NCI-H146 (cell line): ENCODE measurements at places on chromosomes 4 and X.

DNA sequence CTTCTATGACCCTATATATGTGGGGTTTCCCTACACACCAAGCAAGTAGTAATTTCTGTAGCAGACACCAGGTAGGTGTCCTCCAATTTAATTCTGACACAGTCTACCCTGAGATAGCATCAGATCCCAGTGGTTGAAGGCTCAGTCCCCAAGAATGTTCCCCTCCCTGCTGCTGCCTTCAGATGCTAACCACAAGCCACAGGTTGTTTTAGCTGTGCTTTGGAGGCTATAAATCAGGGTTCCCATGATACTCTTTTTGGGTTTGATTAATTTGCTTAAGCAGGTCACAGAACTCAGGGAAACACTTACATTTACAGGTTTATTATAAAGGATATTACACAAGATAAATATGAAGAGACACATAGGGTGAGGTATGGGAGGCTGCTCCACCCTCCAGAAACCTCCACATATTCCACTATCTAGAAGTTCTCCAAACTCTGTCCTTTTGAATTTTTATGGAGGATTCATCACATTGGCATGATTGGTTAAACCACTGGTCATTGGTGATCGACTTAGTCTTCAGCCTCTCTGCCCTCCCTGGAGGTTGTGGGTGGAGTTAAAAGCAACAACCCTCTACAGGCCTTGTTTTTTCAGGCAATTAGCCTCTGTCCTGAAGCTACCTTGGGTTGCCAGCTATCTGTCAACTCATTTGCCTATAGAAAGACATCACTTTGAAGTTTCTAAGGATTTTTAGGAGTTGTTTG lies 50.8 kb downstream of the GRIA2 start:
- DNase-seq = peak; percentile 50

DNA sequence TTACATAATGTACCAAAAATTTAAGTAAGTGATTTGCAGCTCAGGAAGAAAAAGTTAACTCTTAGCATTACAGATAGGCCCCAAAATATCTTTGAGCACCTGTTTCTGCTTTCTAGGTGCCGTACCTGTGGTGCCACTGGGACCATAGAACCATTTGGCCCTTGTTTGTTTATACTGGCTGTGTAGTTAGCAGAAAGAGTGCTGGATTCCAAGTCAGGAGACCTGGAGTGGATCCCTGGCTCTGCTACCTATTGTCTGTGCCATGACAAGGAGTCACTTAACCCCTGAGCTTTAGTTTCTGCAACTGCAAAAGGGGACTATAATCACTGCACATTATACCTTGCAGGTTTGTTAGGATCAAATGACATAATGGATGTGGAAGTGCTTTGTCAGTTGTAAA lies 137.8 kb upstream of the GPR101 start:
- no peak for DNase-seq

DNA sequence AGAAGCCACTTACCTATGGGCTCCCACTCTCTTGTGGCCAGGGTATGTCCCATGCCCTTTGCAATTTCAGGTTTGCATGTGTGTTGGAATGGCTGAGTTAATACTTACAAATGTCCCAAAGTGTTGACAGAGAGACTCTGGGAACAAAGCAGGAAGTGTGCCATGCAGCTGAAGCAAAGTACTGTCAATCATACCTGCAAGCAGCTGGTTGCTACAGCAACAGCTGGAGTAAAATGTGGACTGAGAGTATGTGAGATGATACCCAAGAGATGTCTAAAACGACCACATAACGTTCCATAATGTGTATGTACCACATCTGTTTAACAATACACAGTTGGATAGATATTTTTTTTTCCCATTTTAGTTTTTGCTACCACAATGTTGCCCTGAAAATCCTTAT lies 82.8 kb upstream of the CAMK2D start:
- DNase-seq = no peak

GRCh38 chrX:140762061-140762460 lies 52.5 kb downstream of the LINC00632 start:
- peak; percentile 0 for DNase-seq

- peak; percentile 8 for DNase-seq
Measured at GRCh38 chr4:44632733-44633132, 18.7 kb downstream of the YIPF7 start.

DNA sequence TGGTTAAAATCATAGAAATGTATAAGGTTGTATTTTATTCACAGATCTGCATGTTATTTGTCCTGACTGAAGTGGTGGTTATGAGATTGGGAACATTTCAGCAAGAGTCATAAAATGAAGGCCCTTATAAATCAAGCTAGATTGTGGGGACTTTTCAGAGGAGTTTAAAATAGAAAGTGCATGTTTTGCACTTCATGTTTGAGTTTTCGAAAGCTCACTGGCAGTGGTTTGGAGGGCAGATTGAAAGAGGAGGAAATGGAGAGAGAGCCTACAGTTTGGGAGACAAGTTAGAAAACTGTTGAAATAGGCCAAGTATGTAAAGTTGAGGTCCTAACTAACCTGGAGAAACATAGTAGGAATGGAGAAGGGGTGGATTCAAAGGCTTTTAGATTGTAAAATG lies 124.9 kb downstream of the KDM6A start:
- no peak for DNase-seq

GRCh38 chrX:8946563-8946962 lies 87.4 kb downstream of the FAM9B start:
- DNase-seq = no peak

DNA sequence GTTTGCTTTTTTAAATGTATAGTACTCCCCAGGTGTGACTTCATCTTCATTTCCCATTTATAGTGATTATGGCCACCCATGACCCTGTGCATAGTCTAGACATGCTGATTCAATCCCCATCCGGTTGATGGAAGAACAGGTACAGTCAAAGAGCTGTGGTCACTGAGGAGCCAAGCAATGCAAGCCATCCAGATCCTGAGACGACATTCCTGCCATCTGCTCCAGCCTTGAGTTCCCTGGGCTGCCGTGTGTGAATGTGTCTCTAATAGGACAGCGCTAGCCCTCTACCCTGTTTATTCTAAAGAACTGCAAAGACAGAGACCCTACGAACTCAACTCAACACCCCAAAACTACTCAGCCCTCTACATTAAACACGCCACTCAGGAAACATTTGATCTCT lies 1.7 kb downstream of the KCNIP4 start:
- DNase-seq = no peak

DNA sequence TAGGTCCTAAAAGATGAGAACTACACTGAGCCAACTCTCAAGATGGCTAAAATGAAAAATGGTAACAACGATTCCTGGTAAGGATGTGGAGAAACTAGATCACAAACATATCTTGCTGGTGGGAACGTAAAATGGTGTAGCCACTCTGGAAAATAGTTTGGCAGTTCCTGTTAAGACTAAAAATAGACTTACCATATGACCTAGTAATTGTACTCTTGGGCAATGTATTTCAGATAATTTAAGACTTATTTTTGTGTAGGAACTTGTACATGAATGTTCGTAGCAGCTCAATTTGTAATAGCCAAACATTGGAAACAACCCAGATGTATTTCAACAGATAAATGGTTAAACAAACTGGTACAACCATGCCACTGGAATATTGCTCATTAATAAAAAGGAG lies 106.2 kb downstream of the HDAC8 start:
- no peak for DNase-seq

- DNase-seq = no peak
Measured at GRCh38 chr4:98345838-98346237, 84.7 kb downstream of the RAP1GDS1 start.

GRCh38 chr4:139735381-139736273 lies 70.0 kb downstream of the MGST2 start:
- no peak for DNase-seq

GRCh38 chr4:19497705-19498104 lies 754.0 kb upstream of the SLIT2 start:
- DNase-seq = no peak

GRCh38 chr4:4574792-4575191 lies 32.9 kb upstream of the STX18 start:
- DNase-seq = peak; percentile 8

- DNase-seq = no peak
Measured at GRCh38 chr4:4901877-4902276, 42.4 kb downstream of the MSX1 start.

GRCh38 chr4:159042868-159043267 lies 60.0 kb upstream of the RAPGEF2 start:
- no peak for DNase-seq

GRCh38 chrX:69152417-69152841 lies 12.8 kb downstream of the PJA1 start:
- peak; percentile 24 for DNase-seq

- peak; percentile 54 for DNase-seq
Measured at GRCh38 chr4:163484906-163485305, 9.6 kb upstream of the TMA16 start.

DNA sequence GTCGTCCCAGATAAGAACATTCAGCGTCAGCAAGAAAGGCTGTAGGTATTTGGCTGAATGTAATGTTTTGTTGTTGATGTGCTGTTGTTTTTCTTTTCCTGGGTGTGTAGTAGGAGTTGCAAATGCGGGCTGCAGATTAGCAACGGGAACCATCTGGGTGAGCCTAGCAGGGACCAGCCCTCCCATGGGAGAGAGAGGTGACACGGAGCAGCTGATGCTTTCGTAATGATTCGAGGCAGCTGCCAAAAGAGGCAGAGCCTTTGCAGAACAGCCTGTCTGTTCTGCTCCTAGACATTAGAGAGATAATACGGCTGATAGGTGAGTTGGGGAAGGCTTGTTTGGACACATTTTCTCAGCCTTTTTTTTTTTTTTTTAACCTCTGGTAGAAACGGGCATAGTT lies 25.3 kb downstream of the ARSF start:
- DNase-seq = no peak

GRCh38 chrX:143788265-143788664 lies 67.7 kb upstream of the SPANXN2 start:
- DNase-seq = peak; percentile 5

DNA sequence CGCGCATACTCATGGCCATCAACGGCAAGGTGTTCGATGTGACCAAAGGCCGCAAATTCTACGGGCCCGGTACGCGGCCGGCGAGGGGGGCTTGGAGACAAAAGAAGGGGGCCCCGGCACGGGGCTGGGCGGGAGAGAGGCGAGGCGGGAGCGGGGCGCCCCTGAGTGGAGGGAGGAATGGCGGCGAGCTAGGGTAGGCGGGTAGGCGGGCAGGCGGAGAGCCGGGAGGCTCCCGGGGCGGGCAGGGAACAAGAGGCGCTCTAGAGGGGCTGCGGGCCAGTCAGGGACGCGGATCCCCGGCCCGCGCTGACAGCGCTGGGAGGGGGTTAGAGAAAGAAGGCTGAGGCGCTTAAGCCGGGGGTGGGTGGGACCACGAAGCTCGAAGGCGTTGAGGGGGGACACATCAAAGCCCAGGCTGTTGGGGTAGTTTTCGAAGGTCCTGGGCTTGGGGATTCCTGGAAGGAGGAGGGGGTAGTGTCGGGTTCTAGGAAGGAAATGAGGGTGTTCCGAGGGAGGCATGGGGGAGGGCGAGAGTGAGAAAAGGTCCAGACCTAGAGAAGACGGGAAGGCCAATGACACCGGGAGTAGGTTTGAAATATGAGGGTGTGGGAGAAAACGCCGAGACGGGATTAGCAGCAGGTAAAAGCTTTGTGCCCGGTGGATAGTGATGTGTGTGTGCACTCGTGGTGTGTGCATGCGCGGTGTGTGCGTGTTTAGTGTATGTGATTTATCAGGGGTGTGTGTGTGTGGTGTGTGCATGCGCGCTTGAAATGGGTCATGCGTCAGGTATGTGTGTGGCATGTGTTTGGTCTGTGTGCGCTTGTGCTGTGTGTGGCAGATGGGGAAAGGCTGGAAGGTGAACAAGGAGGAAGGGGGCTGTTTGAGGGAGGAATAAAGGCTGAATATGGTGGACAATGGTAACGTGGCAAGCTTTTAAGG lies 807 bp downstream of the PGRMC1 start:
- peak; percentile 41 for DNase-seq

DNA sequence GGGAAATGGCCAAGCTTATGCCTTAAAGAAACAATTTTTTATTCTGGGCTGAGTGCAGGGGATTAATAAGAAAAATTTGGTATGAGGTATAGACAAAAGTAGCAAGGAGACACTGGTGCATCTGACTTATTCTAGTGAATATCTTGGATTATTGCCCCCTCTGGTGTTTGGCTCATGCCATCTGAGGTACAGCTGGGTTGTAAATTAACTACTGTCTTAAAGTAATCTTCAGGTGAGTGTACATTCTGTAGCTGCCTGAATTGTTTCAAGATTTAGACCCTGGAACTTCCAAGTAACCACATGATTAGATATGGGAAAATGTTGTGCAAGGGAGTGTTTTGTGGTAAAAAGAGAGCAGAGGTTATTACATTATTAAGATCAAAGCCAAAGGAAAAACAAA lies 988.7 kb downstream of the FAM133A start:
- peak; percentile 1 for DNase-seq

GRCh38 chr4:24840826-24841543 lies 45.6 kb downstream of the SOD3 start:
- no peak for DNase-seq

DNA sequence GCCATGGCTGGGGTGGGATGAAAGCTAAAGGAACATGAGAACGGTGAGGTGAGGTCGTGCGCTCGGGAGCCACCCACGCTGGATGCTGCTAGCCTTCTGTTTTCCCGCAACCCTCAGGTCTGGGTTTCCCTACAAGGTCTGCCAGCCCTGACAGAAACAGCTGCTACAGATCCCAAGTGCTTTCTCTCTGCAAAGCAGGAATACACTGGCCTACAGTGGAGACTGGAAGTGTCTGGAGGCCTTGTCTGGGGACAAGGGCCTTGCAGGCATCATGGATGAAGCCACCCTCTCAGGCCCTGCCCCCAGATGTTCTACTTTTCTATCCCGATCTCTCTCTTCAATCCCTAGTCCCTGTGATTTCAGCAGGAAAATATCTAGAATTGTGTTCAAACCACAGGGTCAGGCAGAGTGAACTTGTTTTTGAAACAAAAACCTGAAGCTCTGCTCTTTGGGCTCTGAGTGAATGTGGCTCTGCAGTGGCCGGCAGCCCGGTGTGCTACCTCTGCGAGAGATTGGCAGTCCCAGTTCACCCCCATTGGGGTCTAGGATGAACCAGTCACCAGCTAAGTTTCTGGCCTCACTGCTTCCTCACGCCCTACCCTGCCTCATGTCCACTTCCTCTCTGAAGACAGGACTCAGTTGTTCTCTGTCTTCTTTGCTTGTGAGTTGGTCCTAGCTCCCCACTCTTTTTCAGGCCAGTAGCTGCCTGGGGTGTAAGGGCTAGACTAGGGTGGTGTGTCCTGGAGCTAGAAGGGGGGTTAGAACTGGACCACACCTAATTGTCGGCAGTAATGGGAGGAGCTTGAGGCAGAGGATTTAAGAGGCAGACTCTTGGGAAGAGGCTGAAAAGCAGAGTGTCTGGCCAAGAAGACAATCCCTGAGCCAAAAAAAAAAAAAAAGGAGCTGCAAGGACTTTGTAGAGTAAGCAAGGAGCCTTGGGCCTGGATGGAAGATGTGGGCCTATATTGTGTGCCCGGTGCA lies 89.6 kb downstream of the RTL5 start:
- no peak for DNase-seq
